ENCODE measurements at places on chromosomes 4 and X.

GRCh38 chrX:38206036-38206435 is 14.6 kb downstream of the SRPX start:
- DNase-seq: no peak

- DNase-seq: no peak
Observed at GRCh38 chr4:182288534-182288933, 45.3 kb downstream of the TENM3 start.

- no peak for DNase-seq
Observed at GRCh38 chr4:54513204-54513603, 144.6 kb upstream of the KIT start.

- no peak for DNase-seq
Observed at GRCh38 chr4:182724414-182724813, 192.8 kb downstream of the DCTD start.
